ENCODE measurements at places on chromosomes 11 and 22.

- no peak for DNase-seq
Observed at GRCh38 chr11:100682247-100682969, 4.7 kb upstream of the ARHGAP42 start.

DNA sequence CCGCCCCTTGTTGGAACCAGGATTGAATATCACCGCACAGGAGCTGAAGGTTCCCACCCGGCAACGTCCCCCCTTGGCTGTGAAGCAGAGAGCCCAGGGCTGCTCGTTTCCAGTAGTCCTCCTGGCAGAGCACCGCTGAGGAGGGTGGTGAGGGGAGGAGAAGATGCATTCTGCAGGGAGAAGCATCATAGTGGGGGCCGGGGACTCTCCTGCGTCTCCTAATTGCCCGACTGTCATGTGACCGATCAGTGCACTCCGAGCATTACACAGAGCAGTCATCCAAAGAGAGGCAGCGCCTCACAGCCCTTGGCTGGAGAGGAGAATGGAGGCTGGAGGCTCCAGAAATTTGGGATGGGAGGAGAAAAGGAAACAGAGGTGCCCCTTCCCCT lies 85.0 kb upstream of the SEPTIN5 start:
- no peak for DNase-seq

- no peak for DNase-seq
Observed at GRCh38 chr11:74776546-74776945, 27.9 kb downstream of the RNF169 start.

DNA sequence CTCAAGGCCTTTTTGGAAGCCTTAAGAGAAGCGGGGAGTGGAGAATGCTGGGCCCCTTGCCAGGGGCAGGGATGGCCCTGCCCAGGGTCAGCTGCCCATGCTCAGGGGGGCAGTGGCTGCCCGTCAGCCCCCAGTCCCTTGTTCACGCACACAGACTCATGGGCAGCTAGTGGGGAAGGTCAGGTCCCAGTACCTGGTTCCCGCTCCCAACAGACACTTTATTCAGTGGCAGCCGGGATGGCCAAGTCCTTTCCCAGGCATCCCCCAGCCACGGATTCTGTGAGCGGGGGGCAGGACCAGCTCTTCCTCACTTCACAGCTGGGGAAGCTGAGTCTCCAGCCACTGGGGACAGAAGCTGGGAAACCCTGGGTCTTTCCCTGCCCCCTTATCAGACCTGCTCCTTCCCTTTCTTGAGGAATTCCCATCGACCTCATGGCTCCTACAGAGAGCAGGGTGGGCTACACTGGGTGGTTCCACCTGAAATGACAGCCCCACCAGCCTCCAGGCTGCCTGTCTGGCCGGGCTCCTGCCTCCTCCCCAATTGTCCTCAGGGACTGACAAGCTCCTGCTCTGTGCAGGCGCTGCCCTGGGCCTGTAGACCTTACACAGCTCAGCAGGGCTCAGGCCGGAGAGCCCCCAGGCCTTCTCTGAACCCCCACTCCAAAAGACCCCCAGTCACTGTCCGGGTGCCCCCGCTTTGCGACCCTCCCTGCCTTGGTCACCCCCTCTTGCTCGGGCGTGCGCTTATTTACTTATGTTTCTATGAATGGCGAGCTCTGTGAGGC lies 61.0 kb upstream of the FGF3 start:
- no peak for DNase-seq

DNA sequence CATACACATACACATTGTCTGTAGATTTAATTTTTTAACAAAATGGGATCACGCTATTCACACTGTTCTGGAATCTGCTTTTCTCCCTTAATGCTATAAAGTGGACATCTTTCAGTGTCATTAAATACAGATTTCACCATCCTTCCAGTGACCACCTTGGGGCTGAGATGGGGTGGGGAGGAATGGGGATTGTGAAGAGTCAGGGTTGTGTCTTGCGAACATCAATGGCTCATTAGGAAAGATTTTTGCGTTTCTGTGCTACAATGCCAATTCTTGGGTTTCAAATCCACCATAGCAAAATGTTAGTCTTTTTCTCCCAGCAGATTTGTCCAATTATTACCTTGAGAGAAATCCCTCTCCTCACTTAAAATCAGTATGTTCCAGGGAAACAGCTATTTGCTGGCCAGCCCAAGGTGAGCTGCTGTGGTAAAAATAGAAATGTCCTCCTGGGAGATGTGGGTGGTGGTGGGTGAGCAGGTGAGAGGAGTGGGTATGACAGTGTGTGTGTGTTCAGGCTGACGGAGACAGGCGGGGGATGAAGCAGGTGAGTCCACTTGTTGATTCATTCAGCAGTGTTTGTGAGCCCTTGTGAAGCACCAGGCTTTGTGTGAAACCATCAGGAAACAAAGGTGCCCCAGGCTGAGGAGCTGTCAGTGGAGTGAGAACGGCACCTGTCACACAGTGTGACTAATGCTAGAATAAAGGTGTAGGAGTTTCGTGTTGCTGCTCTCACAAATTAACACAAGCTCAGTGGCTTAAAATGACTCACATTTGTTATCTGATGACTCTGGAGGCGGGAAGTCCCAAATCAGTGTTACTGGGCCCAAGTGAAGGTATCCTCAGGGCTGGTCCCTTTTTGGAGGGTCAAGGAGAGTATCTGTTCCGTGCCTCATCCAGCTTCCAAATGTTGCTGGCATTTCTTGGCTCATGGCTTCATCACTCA lies 1.7 kb upstream of the CBX6 start:
- DNase-seq: no peak

DNA sequence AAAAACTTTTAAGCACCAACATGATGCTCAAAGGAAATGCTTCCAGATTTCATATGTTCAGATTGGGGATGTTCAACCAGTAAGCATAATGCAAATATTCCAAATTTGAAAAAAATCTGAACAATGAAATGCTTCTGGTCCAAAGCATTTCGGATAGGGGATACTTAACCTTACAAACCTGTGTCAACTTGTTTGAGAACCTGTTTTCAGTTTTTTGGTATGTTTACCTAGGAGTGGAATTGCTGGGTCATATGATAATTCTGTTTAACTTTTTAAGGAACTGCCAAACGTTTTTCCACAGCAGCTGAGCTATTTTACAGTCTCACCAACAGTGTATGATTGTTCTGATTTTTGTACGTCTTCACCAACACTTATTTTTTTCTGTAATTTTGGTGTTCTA lies 23.7 kb downstream of the FAR1 start:
- DNase-seq: no peak

GRCh38 chr11:114501901-114502300 lies 57.8 kb downstream of the NXPE1 start:
- no peak for DNase-seq

DNA sequence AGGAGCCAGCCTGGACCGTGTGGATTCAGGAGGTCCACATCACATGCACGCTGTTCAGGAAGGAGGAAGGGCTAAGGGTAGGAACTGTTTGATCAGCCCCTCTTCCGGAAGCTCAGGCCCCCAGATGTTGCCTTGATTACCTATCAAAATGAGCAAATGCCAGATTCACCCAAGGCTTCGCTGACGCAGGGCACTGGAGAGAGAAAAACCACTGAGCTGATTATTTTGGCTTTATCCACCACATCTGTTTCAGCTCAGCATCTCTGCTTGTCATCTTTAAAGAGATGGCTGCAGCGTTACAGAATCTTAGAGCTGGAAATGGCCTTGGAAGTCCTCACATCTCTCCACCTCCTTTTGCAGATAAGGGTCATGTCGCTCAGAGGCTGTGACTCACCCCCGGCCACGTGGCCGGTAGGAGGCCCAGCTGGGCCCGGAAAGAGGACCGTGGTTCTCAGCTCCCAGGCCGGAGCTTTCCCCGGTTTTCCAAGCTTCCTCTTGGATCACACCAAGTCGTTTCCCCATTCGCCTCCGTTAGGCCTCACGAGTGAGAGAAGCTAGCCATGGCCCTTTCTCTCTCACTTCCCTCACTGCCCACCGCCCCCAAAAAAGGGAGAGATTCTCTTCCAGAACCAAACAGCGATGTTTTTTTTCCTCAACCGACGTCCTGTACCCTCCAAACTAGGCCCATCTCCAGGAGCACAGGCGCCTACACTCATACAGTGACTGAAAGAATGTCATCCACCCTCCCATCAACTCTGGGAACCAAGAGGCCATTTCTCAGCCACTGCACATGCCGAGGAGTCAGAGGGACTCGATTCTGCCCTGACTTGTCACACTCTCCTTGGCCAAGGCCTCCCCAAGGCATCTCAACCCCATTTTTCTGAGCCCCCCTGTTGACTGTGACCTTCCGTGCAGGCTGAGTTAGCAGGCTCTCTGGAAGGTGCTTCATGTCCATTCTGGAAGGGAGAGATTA lies 37.6 kb downstream of the LIF start:
- peak; percentile 48 for DNase-seq

- DNase-seq: no peak
Observed at GRCh38 chr11:117917591-117918151, 11.5 kb downstream of the TMPRSS13 start.

GRCh38 chr11:93821617-93822016 lies 28.8 kb downstream of the VSTM5 start:
- no peak for DNase-seq

DNA sequence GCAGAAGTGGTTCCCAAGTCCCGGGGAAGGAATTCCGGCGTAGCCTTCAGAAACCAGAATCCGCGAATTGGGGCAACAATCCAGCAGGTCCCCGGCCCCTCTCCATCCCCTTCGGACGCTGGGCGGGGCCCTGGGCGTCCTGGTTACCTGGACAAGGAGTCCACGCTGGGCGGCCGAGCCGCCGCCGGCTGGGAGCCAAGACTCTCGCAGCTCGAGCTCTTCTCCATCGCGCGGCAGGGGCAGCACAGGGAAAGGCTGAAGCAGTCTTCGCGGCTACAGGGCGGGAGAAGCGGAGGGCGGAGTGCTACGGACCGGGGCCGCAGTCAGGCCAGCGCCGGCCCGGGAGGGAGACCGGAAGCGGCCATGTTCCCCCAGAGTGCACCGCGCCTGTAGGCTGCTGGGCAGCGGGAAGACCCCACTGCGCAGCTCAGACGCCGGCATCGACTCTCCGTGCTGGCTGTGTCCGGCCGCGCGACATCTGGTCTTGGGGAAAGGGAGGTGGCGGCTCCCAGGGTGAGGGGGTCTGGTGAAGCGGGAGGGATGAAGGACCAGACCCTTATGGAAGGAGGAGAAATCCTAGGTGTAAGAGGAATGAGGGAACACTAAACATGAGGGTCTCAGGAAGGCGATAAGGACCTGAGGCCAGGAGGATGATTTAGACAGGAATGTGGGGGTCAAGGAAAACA lies at the start of gene MTMR2:
Gene MTMR2 (minus strand): TSS at position 380 of the 686 bp plus-strand sequence. CDS start 153 bp downstream, at position 227.
- peak; percentile 95 for DNase-seq

DNA sequence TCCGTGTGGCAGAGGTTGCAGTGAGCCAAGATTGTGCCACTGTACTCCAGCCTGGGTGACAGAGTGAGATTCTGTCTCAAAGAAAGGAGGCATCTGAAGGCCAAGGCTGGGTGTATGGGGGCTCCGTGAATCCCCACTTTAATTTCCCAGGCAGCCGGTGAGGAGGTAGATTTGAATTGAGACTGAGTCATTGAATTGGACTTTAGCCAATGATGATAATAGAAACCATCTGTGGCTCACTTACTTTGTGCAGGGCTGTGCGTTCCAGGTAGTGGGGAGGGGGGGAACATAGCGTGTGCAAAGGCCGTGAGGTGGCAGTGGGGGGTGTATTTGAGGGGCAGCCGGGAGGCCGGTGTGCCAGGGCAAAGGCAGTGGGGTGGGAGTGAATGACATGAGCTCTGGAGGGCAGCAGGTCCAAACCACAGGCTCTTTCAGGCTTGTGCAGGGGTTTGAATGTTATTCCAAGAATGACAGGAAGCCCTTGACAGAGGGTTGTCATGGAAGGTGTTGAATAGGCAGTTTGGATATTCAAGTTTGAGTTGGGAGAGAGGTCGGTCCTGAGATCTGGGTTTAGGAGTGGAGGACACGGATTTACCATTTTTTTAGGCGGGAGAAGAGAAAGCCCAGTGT lies 6.1 kb downstream of the ARHGAP8 start:
- DNase-seq: no peak

Measured in right kidney (tissue), 9 donors.